Activated naive CD4-positive, alpha-beta T cell treated with Interleukin-2 at 50 U/mL for 16 hours (primary cell): ENCODE measurements at places on chromosomes 1 and 21.
A peak's percentile ranks its signal among the peaks of the same experiment; 100 is the strongest.

- no peak for DNase-seq
These were observed 501.2 kb upstream of the ADGRL4 start for GRCh38 chr1:79507770-79508169.

- DNase-seq = peak; percentile 5
These were observed 48.7 kb downstream of the SPAG17 start for GRCh38 chr1:118136187-118136941.

- no peak for DNase-seq
These were observed 2.2 kb upstream of the FOXD3 start for GRCh38 chr1:63320022-63320721.

- no peak for DNase-seq
These were observed 102.0 kb downstream of the BEND5 start for GRCh38 chr1:48674641-48675040.

GRCh38 chr1:116699605-116700004 is 32.1 kb upstream of the IGSF3 start:
- no peak for DNase-seq

- DNase-seq = no peak
These were observed 62.3 kb downstream of the ZNF644 start for GRCh38 chr1:90959352-90960206.

DNA sequence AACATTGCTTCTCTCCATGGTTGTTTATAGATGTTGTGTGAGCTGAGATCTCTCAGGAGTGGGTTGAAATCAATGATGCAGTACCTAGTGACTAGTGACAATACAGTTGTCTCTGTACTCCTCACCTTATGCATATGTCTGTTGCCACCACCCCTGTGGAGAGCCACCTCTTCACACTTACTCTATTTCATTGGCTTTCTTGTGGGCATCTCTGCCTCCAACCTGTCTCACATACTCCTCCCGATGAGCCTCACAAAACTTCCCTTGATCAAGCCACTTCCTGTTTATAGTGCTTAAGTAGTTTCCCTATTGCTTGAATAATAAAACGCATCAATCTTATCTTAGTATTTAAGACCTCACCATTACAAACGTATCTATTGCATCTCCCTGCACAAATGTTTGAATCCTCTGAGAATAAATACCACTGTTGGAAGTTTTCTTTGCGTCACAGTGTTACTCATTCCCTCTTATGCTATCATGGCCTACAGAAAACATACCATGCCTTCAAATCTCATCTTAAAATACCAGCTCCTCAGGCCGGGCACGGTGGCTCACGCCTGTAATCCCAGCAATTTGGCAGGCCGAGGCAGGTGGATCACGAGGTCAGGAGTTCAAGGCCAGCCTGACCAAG is 54.7 kb upstream of the GREM2 start:
- peak; percentile 5 for DNase-seq

- no peak for DNase-seq
These were observed 28.1 kb upstream of the RNPC3 start for GRCh38 chr1:103497404-103497803.

- no peak for DNase-seq
These were observed 531.6 kb downstream of the PTPRU start for GRCh38 chr1:29767769-29768425.

- no peak for DNase-seq
These were observed 21.2 kb upstream of the C1orf115 start for GRCh38 chr1:220669005-220669404.

- no peak for DNase-seq
These were observed 41.4 kb upstream of the SELENON start for GRCh38 chr1:25758466-25759070.

GRCh38 chr1:225362805-225363204 is 65.0 kb downstream of the LBR start:
- no peak for DNase-seq

DNA sequence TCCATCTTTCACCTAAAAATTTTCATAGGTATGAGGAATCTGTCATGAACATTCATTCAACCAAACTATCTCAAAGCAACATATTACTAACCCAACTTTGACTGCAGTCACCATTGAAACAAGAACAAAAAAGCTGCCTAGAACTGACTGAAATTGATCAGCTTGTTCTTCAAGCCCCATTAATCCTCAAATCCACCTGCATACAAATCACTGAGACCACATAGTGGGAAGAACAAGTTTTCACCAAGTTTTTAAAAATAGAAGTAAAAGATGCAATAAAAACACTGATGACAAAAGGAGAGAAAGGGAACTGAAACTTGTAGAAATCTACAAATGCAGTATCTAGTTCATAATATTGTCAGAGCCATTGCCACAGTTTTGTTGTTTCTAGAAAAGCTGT is 6.1 kb downstream of the SORT1 start:
- no peak for DNase-seq

DNA sequence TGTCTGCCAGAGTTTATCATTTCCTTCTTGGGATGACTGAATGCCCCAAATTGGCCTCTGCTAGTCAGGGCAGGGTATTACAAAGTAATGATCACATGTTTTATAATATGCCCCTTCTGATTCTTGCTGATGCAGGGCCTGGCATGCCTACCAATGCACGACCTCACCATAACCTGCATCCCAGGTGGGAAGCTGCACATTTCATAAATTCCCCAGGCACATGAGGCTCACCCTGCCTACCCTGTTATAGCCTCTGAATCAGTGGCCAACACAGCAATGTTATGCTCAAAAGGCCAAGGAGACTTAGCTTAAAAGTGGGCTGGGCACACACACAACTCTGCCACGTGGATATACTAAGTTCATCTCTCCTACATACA is 28.0 kb upstream of the XPR1 start:
- DNase-seq = no peak

GRCh38 chr1:38875811-38876210 is 2.7 kb upstream of the MYCBP start:
- no peak for DNase-seq

DNA sequence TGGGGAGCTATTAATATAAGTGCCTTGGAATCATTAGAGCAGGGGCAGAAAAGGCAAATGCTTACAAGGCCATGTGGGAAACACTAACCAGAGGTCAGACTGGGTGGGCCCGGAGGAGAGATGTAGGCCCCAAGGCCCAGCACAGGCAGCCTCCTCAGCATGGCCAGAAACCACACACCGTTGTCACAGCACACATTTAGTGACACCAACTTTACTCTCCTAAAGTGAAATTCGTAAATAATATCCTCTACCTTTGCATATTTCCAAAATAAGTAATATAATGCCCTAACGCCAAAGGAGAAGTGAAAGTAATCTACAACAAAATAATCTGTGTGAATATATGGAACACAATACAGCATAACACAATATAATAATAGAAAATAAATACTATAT is 62.6 kb downstream of the KIF21B start:
- no peak for DNase-seq

- no peak for DNase-seq
These were observed 132.6 kb downstream of the ETS2 start for GRCh38 chr21:38938343-38938742.

- no peak for DNase-seq
These were observed 326.5 kb upstream of the SGIP1 start for GRCh38 chr1:66207484-66207883.

- no peak for DNase-seq
These were observed 402.2 kb downstream of the GPATCH2 start for GRCh38 chr1:217228689-217229088.

DNA sequence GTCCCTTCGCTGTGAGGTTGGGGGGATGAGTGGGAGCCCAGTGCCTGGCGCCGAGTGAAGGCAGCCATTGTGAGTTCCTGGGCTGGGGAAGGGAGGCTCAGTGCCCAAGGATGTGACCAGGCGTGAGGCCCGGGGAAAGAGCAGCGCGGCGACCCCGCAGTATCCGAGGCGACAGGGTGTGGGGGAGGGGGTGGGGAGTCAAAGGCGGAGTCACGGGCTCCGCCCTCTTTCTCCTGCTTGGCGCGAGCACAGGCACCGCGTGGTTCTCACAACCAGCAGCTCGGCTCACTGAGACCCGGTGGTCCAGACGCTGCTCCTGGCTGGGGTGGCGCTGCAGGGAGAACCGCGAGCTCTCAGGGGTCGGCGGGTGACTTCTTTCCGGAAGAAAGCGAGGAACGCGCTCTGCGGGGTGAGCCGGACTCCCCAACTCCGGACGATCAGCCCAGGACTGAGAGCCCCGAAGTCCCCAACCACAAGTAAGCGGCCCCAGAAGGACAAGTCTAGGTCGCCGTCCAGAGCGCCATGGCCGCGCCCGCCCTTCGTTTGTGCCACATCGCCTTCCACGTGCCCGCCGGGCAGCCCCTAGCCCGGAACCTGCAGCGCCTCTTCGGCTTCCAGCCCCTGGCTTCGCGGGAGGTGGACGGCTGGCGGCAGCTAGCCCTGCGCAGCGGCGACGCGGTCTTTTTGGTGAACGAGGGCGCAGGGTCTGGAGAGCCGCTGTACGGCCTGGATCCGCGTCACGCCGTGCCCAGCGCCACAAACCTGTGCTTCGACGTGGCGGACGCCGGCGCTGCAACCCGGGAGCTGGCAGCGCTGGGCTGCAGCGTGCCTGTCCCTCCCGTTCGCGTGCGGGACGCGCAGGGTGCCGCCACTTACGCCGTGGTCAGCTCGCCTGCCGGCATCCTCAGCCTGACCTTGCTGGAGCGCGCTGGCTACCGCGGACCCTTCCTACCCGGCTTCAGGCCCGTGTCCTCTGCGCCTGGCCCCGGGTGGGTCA is at the start of gene HPDL:
Gene HPDL (plus strand): TSS at position 269 of the 997 bp plus-strand sequence. CDS start 254 bp downstream, at position 523.
- DNase-seq = peak; percentile 67
